ENCODE measurements at places on chromosomes 11 and 22. TPM values are rescaled to one million over a fixed set of nuclear protein-coding genes. Genes with fewer than 3 reads are reported as not detected.

SYCE3 gene
- total RNA-seq, result not detected

DNA sequence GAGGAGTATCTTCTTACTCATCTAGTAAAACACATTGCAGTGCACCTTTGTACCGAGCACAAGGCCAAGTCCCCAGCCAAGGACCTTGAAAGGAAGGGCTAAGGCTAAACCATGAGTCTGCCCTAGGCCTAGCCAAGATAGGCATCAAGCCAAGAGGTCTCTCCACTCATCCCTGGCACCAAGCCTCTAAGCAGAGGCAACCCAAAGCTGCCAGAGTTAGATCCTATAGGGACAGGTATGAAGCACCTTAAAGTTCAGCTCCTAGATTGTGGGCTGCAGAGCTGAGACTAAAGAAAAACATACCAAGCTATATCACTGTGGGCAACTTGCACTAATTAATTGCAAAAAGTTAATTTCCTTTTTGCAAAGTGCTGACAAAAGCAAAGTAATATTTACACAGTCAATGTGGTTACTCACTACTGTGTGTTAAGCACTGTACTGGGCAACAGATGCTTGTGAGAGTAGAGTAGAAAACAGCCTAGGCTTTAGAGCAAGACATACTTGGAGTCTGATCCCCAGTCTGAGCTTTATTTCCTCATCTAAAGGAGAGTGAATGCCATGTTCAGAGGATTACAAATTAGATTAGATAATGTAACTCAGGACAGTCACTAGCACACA lies 7.2 kb downstream of the COA4 start:
- H3K27me3 ChIP-seq, result no peaks in the 10 kb centered on the region
- peaks cover 12% of the 10 kb centered on the region for H3K4me1 ChIP-seq
- no peak overlapping the region for H3K4me3 ChIP-seq
- no peak for DNase-seq

ASRGL1 gene
- total RNA-seq, result 26.0 TPM

- no peaks in the 10 kb centered on the region for H3K36me3 ChIP-seq
- no peak overlapping the region for H3K27ac ChIP-seq
- H3K27me3 ChIP-seq, result no peaks in the 10 kb centered on the region
- no peak overlapping the region for H3K4me3 ChIP-seq
- DNase-seq, result no peak
- H3K4me1 ChIP-seq, result no peaks in the 10 kb centered on the region
These were observed 325.8 kb downstream of the C11orf87 start for GRCh38 chr11:109747839-109748238.

DNA sequence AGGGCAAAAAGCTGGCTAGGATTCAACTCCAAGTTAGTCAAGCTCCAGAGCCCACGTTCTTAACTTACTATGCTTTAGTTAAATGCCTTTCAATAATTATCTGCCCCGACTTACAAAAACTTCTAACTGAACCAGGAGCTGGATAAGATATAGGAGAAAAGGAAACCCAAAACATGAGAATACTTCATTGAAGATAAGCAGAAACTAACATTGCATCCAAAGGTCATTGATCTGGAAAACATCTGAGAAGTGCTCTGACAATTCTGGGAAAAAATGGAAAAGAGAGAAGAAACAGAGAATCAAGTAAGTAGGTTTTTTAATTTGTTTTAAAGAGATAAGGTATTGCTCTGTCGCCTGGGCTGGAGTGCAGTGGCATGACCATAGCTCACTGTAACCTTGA lies 27.2 kb downstream of the ACAT1 start:
- no peaks in the 10 kb centered on the region for H3K27me3 ChIP-seq
- H3K4me1 ChIP-seq, result no peaks in the 10 kb centered on the region
- H3K27ac ChIP-seq, result no peak overlapping the region
- DNase-seq, result no peak

DNA sequence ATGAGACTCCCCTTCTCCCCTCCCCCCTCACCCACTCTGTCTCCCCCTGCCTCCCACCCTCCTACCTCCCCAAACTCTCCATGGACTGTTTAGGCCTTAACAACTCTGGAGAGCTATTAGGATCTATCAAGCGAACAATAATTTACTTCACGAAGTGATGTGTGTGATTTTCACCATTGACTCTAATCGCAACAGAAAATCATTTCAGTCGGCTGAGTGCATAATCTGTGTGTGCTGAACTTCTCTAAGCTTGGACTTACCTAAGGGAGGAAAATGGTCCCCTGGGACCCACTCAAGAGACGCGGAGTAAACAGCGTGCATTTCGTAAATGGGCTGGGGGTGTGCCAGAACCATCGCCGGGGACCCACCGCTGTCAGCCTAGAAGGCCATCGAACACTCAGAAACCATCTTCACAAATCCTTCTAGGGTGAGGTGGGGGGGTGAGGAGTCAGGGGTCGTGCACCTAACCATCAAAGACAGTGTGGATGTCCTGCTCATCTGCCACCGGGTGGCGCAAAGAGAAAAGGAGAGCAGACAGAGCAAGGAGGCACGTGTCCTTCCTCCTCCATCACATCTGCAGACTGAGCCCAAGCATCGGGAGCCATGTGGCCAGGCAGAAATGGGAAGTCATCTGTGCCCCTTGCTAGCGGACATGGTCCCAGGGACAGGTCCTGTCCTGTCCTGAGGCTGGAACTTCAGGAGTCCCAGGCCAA lies 62.1 kb upstream of the NUP50 start:
- no peaks in the 10 kb centered on the region for H3K27me3 ChIP-seq
- H3K4me3 ChIP-seq, result no peak overlapping the region

Measured in sigmoid colon (tissue), 7 donors.